Activated T-cell treated with anti-CD3 and anti-CD28 coated beads, Interleukin-2, amount 50 U/mL, for 48 hours (primary cell): ENCODE measurements at places on chromosomes 3 and 15.
A peak's percentile ranks its signal among the peaks of the same experiment; 100 is the strongest.

DNA sequence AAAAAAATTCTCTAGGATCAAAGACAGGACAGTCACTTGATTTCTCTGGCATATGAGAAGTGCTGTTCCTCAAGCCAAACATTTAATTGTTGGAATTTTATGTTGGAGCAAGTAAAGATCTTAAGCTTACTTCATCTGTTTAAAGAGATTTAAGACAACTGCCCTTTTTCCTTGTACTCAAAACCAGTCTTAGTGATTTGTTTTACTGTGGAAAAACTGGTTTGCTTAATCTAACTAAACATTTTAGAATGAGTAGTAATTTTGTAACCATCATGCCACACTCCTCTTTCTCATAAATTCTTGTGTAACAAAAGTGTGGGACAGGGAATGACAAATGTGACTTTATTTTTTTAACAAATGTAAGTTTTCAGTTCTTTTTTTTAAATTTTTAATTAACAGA lies 18.4 kb downstream of the PRKCI start:
- no peak for DNase-seq

- DNase-seq = no peak
Measured at GRCh38 chr3:100838157-100838556, 128.9 kb downstream of the TFG start.

DNA sequence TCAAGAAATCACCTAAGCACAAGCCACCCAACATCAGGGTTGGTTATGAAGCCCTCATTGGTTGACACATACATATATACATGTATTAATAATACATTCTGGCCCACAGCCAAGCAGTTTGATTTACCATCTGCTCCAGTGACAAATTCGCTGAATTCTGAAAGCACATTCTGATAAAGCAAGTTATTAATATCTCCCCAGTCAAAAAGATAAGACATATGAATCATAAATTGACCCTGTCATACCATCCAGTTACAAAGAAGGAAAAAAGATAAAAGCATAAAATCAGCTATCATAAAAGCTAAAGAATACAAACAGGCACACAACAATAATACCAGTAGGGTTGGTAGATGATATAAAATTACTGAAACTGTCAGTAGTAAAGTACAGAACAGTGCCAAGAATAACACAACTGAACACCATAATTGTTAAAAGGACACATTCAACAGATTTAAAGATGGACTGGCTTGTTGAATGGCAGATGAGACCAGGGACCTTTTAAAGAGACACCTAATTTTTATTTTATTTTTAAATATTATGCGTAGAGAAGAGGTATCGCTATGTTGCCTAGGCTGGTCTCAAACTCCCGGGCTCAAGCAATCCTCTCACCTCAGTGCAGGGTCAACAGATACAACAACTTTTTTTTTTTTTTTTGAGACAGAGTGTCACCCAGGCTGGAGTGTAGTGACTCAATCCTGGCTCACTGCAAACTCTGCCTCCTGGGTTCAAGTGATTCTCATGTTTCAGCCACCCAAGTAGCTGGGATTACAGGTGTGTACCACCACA lies 7.7 kb downstream of the SNX4 start:
- no peak for DNase-seq

GRCh38 chr3:62992520-62992919 lies 117.3 kb upstream of the CADPS start:
- DNase-seq = no peak

DNA sequence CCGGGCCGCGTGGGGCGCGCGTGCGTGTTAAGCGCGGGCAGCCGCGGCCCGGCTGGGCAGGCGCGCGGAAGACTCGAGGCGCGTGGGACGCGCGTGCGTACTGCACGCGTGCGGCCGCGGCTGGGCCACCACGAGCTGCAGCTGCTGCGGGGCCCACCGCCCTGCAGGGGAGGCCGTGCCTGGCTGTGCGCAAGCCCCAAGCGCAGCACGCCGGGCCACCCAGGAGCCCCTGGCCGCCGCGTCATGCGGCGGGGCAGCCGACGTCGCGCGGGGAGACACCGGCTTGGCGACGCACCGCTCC lies 590 bp upstream of the TRIM71 start:
- DNase-seq = peak; percentile 38

GRCh38 chr15:92681141-92681631 lies 25.6 kb upstream of the FAM174B start:
- no peak for DNase-seq

DNA sequence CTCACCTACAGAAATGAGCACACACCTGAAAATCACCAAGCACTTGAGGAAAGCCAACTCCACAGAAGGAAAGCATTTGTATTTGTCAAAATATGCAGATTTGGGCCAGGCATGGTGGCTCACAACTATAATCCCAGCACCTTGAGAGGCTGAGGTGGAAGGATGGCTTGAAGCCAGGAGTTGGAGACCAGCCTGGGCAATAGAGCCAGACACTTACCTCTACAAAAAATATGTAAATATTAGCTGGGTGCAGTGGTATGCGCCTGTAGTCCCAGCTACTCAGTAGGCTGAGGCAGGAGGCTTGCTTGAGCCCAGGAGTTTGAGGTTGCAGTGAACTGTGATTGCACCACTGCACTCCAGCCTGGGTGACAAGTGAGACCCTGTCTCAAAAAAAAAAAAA lies 12.3 kb downstream of the RLBP1 start:
- no peak for DNase-seq

DNA sequence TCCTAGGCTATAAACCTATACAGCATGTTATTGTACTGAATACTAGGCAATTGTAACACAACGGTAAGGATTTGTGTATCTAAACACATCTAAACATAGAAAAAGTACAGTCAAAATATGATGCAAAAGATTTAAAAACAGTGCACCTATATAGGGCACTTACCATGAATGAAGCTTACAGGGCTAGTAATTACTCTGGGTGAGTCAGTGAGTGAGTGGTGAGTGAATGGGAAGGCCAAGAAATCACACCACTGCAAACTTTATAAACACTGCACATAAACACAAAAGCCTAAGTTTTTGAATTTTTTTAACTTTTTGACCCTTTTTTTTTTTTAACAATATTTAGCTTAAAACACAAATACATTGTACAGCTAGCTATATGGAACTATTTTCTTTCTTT lies 204.7 kb upstream of the CTNNB1 start:
- DNase-seq = no peak

DNA sequence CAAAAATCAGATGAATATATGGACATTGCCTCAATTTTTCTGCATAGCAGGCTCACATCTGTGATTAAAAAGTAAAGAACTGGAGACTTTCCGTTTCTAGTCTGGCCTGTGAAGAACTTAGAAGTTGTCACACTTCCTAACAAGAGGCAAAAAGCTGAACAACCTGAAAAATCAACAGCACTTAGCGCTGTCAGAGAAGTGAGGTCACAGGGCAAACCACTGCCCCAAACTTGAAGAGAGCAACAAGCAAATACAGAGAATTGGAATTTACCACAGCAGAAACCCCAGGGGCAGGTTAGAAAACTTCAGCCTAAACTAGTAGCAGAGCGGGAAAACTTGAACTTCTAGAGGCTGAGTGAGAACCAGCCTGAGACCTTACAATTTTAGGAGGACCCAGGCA lies 38.9 kb downstream of the CCDC54 start:
- no peak for DNase-seq

DNA sequence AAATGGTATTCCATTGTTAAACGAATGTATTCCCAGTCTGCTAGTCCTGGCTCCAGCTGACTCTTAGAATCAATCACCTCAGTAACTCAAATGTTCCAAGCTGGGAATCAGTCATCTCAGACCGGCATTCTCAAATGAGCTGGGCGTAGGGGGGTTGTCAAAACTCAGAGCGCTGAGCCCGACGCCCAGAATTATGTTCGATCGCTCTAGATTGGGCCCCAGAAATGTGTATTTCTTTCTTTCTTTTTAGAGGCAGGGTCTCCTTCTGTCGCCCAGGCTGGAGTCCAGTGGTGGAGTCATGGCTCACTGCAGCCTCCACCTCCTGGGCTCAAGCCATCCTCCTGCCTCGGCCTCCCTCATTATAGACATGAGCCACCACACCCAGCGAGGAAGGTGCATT lies 99.3 kb upstream of the IGF1R start:
- DNase-seq = no peak

GRCh38 chr3:86990734-86991481 lies at the start of gene VGLL3:
VGLL3 (minus strand) TSS chr3:86991149; CDS start chr3:86990743, 406 bp downstream.
- no peak for DNase-seq

GRCh38 chr3:118912188-118912587 lies 122.5 kb downstream of the IGSF11 start:
- no peak for DNase-seq

- DNase-seq = peak; percentile 35
Measured at GRCh38 chr3:161372321-161373260, 1.3 kb upstream of the SPTSSB start.

DNA sequence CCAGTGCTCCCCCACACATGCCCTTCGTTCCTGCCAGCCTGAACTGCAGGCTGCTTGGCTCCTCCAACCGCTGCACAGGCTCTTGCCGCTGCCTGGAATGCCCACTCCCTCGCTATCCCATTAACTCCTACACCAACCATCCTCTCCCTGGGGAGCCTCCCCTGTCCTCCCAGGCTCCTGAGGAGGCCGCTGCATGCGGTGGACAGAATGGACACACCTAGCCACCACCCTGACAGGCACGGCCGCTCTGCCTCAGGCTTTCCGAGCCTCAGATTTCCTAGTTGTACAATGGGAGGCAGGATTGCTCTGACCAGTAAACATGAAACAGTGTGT lies 2.3 kb downstream of the PLXNB1 start:
- no peak for DNase-seq

DNA sequence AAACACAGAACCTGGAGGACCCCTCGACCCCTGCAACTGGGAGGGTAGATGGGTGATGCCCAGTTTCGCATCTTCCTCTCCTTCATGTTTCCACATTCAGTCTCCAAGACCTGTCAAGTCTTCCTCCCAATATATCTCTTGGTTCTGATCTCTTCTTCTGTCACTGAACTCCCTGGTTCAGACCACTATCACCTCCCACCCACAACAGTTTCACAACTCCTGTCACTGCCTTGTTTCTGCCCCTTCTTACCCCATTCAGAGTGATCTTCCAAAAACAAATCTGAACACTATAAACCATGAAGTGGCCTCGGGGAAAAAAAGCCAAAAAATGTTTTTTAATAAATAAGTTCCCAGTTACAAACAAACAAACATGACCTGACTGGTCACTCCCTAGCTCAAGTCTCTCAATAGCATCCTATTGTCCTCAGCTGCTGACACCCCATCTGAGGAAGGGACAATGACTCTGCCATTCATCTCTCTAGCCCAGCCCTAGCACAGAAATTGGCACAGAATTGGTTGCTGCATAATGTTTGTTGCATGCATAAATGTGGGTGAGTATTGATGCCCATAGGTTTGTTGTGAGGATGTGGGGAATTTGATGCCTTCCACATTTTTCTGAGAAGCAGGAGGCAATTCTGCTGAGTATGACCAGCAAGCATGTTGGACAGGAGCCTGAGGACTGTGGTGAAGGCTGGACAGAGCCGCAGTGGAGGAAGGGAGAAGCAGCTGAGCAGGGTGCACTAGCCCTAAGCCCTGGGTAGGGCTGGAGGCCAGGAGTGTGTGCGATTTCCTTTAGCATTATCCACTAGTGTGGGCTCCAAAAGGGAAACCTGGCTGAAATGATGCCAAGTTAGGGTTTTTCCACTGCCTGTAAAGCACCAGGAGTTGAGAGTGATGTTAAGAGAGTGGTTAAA lies 12.2 kb upstream of the XYLB start:
- no peak for DNase-seq

DNA sequence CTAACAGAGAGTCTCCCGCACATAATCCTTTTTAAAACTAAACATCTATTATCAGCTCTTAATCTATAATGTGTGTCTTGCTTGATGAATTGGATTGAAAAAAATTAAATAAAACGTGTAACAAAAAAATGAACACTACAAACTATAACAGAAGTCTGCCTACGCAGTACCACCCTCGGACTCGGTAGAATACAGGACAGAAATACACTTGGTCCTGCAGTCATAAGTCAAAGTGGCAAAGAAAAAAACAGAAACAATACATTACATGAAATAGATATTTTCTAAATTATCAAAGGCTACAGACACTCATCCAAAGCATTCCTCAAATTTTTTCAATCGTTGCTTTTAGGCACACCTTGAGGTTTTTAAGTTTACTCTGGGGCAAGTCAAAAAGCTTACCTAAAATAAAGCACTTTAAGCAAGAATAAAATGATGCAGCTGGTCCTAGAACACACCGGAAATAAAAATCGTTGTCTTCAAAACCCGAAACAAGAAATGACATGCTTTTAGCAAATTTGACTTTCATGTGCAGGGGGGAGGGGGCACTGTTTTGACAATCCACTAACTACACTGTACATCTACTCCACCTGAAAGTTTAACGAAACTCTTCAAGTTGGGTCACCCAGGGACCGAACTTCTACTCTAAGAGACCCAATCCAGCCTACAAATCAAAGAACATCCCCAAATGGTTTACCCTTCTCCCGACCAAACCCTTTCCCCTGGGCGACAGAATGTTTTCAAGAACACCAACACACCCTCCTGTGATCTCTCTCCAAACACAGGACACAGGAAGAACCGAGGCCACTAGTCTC lies 1.3 kb downstream of the ADAM10 start:
- peak; percentile 54 for DNase-seq

- DNase-seq = no peak
Measured at GRCh38 chr3:72481542-72481941, 366.7 kb downstream of the SHQ1 start.

DNA sequence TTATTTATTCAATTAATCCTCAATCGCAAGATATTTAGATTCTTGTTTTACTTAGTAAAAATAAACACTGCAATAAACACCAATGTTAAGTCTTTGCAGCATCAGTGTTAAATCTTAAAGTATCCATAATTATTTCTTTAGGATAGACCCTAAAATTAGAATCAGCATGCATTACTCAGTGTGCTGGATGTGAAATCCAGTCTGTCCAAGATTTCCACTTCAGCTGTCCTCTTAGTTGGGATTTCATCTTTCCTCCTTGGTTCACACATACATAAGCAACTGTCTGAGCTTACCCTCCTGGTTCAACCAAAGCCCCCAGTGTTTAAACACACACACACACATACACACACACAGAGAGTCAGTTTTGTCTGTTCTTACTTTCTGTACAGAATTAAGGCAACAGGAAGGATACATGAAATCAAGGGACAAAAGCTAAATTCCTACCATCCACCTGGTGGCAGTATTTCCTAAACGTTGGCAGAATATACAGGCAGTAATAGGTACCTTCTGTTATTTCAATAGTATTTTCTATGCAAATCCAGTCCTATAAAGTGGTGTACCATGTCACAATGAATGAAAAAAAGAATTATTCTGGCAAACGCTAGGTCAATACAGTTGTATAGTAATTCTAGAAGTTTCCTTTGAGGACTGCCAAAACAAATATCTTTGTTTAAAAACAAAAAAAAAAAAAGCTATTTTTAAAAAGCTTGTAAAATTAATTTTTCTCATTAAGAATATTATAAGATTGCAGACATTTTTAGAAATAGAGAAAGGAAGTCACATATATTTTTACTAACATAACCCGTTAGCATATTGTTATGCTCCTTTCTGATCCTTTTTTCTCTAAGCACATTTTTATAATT lies 27.3 kb upstream of the DMXL2 start:
- peak; percentile 20 for DNase-seq

DNA sequence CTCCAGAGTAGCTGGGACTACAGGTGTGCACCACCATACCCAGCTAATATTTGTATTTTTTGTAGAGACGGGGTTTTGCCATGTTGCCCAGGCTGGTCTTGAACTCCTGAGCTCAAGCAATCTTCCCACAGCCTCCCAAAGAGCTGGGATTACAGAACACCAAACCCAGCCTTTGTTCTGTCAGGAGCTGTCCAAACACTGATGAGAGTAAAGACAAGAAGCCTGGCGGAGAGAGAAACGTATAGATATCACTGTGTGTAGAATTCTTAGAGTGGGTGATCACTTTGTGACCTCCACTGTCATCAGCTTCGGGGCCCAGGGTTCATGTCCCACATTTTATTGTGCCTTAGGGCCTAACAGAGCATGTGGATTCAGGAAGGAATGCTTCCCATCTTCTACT lies 159.5 kb downstream of the SNRK start:
- no peak for DNase-seq
